ENCODE measurements at places on chromosomes 13 and 19.

DNA sequence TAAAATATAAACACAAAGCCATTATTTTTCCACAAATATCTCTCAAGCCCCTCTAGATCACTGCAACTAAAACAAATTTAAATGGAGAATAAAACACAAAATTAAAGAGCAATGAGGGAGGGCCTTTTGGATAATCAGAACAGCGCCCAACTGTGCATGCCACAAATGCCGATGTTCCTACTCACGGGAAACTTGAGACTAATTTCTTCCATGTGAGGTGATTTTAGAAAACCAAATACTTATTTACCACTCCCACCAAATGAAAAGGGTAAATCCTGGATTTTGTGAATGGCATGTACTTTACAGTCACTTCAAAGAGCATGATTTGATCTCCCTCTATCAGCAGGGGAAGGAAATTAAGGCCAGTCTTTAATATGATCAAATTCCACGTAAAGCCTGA is 74.8 kb downstream of the SLC7A1 start:
- no peak for DNase-seq

GRCh38 chr19:17671906-17672305 is 16.2 kb downstream of the UNC13A start:
- DNase-seq = peak; percentile 11

DNA sequence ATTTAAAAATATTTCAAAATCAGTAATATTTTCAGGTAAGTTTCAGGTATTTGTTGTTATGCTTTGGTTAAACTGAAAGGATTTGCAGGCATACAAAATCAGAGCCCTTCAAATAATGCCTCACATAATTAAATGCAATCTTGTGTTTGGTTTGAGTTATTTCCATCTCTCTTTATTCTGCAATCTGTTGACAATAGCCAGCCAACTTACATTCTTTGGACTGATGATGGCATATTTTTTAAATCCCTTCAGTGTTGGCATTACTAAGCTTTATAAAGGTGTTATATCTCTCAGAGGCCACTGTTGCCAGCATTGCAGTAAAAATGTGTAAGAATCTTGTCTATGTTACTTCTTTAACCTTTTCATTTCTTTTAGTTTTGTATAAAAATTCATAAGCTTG is 257.2 kb upstream of the RFC3 start:
- no peak for DNase-seq

DNA sequence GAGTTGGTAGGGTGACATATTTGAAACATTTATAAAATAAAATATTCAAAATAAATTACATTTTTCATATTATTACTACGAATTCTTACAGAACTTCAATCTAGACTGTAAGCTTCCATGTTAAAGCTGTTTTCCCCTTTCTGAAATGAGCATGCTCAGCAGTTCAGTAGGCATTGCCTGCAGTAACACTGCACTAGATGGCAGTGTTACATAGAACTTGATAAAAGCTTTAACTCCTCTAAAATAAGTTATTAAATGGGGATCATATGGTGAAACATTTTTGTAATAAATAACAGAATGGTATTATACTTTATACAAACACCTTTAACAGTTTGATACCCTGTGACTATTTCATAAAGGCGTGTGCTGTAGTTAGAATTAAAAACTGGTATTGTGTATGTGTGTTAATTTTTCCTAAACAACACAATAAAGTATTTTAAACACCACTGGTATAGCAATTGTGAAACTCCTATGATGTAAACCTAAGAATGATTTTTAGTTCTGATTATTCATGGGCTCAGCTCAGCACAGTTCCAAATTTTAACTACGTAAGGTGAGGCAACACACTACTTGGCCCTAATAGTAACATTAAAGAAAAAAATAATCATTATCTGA is 11.6 kb upstream of the GPR18 start:
- peak; percentile 28 for DNase-seq

- DNase-seq = peak; percentile 73
Observed at GRCh38 chr13:98476106-98476505, 100.8 kb downstream of the STK24 start.

- DNase-seq = peak; percentile 62
Observed at GRCh38 chr19:35468637-35469036, 20.6 kb downstream of the FFAR2 start.

- DNase-seq = no peak
Observed at GRCh38 chr13:24179486-24179850, 18.9 kb downstream of the SPATA13 start.

- DNase-seq = no peak
Observed at GRCh38 chr19:29206453-29206852, 6.5 kb downstream of the UQCRFS1 start.

DNA sequence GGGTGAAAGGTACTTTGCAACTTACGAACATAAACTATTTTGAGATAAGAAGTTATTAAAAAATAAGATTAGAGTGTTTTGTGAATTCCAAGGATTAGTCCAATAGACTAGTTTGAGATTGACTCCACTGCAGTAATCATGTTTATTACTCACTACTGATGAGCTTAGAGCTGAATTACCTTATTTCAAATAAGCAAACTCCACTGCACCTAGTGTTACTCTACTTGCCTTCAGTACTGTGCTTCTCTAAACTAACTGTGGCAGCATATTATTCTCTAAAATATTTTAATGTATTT is 111.7 kb downstream of the MIPEP start:
- DNase-seq = no peak

DNA sequence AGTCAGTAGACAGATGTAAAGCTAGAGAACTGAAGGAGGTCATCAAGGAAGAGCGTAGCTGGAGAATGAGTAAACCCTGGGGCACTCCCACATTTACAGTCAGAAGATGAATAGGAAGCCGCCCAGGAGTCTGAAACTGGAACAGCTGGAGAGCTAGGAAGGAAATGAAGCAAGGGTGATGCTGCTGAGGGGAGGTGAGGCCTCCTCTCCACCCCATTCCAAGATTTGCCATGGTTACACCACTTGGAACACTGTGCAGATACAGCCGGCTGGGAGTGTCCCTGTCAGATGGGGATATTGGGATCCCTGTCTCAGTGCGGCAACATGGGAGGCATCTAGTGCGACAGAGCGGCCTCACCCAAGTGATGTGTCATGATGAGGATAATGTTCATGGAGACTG is 51.8 kb upstream of the GPI start:
- no peak for DNase-seq

GRCh38 chr19:29914933-29915332 is 27.1 kb upstream of the URI1 start:
- DNase-seq = no peak

DNA sequence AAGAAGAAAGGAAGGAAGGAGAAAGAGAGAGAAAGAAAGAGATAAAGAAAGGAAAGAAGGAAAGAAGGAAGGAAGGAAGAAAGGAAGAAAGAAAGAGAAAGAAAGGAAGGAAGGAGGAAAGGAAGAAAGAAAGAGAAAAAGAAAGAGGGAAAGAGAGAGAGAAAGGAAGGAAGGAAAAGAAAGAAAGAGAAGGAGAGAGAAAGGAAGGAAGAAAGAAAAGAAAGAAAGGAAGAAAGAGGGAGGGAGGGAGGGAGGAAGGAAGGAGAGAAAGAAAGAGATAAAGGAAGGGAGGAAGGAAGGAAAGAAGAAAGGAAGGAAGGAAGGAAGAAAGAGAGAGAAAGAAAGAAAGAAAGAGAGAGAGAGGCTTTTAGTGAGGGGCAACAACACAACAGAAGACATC is 135.1 kb upstream of the VSTM2B start:
- DNase-seq = no peak

DNA sequence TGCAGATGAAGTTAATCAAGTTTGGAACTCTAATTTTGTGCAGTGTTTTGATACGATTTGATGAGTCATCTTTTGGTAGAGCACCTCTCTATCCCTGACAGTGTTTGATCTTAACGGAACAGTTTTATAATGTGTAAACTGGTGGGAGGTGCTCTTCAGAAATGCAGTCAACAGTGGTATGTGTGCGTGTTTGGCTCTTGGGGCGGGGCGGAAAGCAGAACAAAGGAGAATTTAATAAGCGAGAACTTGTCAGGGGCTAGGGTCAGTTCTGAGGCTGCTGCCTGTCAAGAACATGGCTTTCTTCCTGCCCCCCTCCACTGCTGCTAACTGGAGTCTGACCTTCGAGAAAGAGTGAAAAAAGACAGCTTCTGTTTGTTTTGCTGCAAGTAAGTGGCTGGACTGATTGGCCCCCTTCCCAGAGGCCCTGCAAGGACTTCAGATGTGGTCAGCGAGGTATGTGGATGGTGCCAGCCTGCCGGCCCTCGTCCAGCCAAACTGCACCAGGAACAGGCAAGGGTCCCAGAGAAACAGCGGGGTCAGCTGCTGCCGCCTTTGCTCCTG is 40.8 kb downstream of the BBC3 start:
- DNase-seq = peak; percentile 75

DNA sequence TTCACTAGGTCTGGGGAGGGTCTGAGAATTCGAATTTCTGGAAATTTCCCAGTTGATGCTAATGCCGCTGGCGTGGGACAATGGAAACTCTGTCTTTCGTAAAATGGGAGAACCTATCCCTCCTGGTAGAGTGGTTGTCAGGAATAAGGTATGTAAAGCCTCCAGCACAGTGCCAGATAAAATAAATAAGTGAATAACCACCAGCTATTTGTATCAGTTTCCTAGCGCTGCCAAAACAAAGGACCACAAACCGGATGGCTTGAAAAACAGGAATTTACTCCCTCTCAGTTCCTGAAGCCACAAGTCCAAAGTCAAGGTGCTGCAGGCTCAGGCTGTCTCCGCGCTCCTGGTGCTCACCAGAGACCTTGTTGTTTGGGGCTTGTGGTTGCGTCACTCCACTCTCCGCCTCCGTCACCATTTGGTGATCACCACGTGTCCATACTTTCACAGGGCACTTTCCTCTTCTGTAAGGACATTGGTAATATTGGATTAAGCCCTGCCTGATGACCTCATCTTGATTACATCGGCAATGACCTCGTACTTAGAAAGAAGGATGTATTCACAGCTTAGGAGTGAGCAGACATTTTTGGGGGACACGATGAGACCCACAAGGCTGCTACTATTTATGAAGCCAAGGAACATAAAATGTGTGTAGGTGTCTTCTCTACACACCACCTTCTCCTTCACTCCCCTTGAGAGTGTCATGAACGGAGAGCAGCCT is 428.5 kb downstream of the IRS2 start:
- no peak for DNase-seq
